ENCODE measurements at places on chromosomes 13 and 19.
A peak's percentile ranks its signal among the peaks of the same experiment; 100 is the strongest.

DNA sequence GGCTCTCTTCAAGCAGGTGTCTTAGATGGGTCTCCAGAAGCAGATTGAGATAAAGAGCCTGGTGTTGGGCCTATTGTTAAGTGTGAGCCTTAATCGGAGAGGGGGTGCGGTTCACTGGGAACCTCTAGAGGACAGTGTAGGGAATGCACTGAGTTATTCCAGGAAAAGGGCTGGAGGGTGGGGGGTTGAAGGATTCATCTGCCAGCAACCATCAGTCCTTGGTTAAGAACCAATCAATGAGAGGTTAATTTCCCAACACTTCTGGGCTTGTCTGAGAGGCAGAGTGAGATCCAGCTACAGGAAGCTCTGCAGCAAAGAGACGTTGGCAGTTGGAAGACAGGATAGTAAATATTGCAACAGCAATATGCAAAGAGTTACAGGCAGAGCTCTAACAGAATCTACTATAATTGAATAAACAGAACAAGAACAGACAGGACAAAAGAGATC, 28.7 kb downstream of the CYP4F2 start:
- peak; percentile 26 for DNase-seq

DNA sequence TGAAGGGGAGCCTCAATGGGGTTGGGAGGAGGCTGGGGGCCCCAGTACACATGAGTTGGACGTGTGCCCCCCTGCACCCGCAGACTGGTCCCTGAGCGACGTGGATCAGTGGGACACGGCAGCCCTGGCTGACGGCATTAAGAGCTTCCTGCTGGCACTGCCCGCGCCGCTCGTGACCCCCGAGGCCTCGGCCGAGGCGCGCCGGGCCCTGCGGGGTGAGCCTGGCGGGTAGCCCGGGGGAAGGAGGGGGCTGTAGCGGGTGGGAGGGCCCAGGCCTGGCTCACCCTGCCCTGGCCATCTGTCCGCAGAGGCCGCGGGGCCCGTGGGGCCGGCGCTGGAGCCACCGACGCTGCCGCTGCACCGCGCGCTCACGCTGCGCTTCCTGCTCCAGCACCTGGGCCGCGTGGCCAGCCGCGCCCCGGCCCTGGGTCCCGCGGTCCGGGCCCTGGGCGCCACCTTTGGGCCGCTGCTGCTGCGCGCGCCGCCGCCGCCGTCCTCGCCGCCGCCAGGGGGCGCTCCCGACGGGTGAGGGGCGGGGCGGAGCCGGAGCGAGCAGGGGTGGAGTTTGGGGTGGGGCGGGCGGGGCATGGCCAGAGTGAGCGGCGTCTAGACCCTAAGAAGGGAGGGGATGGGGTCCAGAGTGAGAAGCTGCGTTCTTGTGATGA, 8.1 kb downstream of the PIK3R2 start:
- DNase-seq = peak; percentile 82

DNA sequence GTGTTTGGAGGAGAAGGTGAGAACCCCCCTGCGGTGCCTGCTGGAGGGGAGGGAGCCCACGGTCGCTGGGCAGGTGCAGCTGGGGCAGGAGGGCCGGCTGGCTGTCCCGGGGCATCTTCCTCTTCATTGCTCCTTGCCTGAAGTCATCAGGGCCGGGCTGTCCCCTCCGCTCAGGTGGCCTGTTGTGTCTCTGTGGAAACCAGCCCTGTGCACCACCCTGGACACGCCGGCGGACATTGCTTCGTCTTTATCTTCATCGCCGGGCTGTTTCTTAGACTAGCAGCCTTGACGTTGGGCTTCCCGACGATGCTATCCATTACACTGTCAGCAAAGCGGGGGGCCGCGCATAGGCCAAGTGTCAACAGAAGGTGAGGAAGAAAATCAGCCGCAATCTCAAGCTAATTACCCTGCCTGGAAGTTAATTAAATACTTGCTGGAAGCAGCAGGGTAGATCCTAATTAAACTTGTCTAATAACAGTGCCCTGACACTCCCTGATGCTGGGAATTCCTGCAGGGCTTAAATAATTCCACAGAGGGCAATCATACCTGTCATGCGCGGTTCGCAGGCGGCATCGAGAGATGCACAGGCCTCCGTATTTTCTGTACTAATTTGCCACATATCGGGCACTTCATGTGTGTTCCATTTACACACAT, 111.4 kb upstream of the SOX1 start:
- DNase-seq = no peak

DNA sequence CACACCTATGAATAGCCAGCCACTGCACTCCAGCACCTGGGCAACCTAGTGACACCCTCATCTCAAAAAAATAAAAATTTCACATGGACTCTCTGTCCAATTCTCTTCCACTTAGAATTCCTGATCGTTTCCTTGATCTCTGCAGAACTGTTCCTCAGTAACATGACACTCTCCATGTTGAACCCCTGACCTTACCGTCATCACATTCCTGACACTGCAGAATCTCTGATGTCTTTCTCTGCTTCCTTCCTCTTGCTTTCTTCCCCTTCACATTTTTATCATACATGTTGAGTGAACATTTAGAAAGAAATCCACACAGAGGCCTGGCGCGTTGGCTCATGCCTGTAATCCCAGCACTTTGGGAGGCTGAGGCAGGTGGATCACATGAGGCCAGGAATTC, 15.0 kb downstream of the ZNF114 start:
- DNase-seq = no peak

- DNase-seq = no peak
Observed at GRCh38 chr19:31181535-31181934, 167.7 kb downstream of the TSHZ3 start.

- no peak for DNase-seq
Observed at GRCh38 chr19:10422046-10422461, 1.7 kb downstream of the PDE4A start.

GRCh38 chr13:97621631-97622030, 187.7 kb downstream of the RAP2A start:
- no peak for DNase-seq

GRCh38 chr13:50198508-50198907, 183.3 kb downstream of the KCNRG start:
- DNase-seq = no peak

- DNase-seq = no peak
Observed at GRCh38 chr19:10805065-10805757, 30.8 kb downstream of the TMED1 start.

DNA sequence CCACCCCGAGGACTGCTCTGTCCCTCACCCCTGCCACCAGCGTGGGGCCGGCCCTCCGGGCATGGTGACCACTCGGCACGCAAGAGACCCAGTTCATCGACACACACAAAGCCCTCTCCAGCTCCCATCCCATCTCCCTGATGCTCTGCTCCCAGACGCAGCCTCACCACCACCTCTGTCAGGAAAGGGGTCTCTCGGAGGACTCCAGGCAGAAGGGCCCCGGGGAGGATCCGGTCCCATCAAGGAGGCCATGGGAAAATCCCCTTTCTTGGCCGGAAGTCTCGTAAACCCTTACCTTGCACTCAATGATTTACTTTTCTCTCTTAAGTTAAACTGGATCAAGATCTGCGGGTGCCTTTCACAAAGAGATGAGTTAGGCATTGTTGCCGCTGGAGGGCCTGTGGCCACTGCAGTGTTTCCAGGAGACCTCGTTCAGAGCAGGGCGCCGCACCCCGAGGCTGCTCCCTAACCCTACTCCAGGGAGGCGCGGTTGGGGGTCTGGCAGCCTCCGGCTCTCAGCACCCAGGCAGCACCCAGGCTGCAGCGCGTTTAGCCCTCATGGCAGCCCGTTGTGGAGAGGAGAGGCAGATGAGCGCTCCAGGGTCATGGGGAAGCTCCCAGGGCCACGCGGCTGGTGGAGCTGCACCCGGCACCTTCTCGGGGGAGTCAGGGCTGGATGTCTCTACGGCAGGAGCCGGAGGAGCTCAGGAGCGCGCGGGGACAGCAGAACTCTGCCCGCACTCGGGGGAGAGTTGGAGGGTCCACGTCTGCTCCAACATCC, 31.0 kb downstream of the C2CD4C start:
- DNase-seq = no peak

DNA sequence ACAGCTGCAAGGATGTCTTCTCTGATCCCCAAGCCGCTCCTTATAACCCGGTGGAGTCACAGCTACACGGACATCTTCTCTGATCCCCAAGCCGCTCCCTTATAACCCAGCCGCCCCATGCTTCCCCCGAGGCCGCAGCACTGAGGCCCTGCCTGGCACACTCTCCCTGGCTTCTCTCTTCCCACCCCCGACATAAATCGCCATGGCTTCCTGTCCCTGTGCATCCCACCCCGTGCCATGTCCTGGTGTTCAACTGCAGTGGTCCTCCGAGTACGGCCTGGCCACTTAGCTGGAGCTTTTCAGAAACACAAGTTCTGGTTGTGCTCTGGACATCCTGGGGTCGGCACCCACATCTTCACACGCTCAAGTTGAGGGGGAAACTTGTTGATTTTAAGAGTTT, 60.4 kb downstream of the RASA3 start:
- DNase-seq = peak; percentile 0

- DNase-seq = no peak
Observed at GRCh38 chr19:13756210-13756609, 8.1 kb upstream of the MRI1 start.

DNA sequence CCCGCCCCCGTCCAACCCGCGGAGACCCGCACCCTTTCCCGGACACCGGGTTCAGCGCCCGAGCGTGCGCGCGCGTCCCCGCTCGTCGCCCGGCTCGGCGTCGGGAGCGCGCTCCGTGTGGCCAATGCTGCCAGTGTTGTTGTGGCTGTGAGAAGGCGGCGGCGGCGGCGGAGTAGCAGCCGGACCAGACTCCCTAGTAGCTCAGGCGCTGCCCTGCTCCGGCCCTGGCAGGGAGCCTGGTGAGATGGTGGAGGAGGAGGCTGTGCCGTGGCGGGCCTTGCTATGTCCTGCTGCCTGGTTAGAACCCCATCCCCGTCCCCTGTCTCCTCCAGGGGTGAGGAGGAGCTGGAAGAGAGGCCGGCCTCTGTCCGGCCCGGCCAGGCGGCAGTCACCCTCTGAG, 553.2 kb downstream of the TUBA3C start:
- DNase-seq = no peak

GRCh38 chr19:13053761-13054625, 48.7 kb downstream of the LYL1 start:
- no peak for DNase-seq

- no peak for DNase-seq
Observed at GRCh38 chr19:29012457-29012856, 200.5 kb downstream of the UQCRFS1 start.

- DNase-seq = no peak
Observed at GRCh38 chr13:110343241-110343865, 36.3 kb downstream of the COL4A2 start.

- DNase-seq = no peak
Observed at GRCh38 chr19:18283338-18283737, 1.9 kb upstream of the JUND start.

- DNase-seq = no peak
Observed at GRCh38 chr19:1400281-1401137, 833 bp downstream of the GAMT start.
